ENCODE measurements at places on chromosomes 11 and 22.
A peak's percentile ranks its signal among the peaks of the same experiment; 100 is the strongest.

DNA sequence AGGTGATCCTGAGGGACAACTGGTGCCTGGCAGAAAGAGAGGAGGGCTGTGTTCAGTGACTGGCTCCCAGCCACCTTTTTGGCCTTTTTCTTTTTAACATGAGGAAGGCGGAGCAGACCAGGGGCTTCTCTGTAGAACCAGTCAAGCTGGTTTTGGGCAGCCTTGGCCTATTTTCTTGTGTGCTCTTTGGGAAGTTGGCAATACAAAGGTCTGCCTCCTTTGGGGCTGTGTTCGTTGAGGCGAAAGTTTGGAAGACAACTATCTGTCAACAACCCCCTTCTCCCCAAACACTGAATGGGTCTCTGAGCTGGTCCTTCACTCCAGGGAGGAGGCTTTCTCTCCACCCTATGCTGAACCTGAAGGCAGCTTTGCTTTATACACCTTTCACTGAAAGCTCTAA is 8.5 kb downstream of the MARK2 start:
- no peak for DNase-seq

DNA sequence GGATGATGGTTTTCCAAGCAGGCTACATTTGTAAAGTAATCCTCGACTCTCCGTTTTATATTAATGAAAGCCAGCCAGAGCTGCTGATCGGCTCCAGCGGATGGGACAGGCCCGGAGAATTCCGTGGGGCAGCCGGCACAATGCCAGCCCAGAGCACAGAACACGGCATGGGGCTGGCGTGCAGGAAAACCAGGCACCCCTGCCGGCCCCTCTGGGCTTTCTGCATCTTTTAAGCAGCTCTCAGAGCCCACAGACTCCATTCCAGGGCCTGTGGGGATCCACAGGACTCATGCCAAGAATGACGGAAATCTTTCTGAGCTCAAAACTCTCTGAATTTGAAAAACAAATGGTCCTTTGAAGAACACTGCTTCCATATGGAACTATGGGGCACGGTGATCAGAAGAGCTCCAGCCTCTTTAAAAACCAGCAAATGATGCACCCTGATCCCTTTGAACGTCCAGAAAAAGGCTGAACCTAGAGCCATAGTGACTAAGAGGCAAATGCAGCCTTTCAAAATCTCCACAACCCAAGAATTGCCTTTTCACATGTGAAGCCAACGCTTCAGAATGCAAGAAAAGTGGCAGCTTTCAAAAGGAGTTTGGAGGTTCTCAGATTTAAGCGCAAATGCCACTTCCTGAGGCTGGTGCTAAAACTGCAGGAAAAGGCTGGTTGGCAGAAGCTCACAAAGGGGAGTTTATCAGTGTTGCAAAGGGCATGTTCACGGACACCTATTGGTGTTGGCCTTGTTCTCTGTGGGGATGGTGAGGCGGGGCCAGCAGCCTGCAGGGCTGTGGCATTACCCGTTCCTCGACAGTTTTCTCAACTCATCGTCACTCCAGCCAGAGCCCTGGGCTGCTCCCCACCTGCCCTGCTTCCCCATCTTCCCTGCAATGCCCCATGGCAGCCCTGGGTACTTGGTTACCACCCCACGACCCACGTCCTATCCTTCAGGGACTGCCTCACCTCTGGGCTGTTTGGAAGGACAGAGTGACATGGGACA is 212.5 kb downstream of the CTTN start:
- DNase-seq = peak; percentile 17

- DNase-seq = peak; percentile 41
These were observed 741.4 kb downstream of the NTM start for GRCh38 chr11:132111838-132112237.

GRCh38 chr11:9815486-9816136 is 151.7 kb downstream of the SWAP70 start:
- DNase-seq = no peak

DNA sequence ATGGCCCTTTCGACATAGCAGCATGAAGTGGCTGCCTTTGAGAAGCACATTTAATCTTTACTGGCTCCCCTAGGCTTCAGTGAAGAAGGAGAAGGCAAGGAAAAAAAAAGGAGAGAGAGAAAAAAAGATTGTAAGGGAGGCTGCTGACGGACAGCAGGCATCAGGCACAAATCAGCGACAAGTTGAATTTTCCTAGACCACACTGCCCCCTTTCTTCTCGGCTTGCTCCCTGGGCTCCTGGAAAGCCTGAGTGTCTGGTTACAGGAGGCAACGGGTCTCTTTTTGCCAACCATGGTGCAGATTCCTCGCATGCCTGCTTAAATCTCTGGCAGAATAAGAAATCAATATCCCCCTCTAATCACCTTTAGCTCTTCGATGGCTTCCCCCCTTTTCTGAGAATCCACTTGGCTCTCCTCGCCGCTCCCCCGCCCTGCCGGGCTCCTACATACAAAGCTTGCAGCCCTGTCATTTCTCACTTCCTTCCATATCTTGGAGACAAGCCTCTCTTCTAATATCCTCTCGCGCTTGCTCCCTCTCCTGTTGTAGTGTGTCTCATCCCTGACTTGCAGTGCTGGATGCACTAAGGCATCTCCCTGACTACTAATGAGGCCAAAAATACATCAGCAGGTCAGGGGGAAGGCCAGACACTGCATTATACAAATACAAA is 14.3 kb downstream of the BLID start:
- no peak for DNase-seq

DNA sequence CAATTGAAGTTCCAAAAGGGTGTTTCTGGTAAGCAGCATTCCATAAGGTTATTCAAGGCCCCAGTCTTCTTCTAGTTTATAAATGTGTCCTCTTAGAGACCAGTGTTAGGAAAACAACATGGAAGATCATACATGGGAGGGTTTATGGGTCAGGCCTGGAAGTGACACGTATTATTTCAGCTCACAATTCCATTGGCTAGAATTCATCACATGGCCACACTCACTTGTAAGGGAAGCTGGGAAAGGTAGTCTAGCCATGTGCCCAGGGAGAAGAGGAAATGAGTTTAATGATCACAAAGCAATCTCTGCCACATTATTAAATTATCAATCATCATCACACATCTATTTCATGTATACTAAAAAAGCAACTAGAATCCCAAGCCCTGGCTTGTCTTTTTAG is 181.7 kb upstream of the TBCEL start:
- DNase-seq = no peak

- DNase-seq = no peak
These were observed 560.9 kb upstream of the ANO5 start for GRCh38 chr11:21631991-21632390.

- DNase-seq = peak; percentile 98
These were observed 10.9 kb upstream of the HBE1 start for GRCh38 chr11:5280582-5281102.

GRCh38 chr22:19271273-19271855 is 20.2 kb downstream of the CLTCL1 start:
- DNase-seq = no peak

DNA sequence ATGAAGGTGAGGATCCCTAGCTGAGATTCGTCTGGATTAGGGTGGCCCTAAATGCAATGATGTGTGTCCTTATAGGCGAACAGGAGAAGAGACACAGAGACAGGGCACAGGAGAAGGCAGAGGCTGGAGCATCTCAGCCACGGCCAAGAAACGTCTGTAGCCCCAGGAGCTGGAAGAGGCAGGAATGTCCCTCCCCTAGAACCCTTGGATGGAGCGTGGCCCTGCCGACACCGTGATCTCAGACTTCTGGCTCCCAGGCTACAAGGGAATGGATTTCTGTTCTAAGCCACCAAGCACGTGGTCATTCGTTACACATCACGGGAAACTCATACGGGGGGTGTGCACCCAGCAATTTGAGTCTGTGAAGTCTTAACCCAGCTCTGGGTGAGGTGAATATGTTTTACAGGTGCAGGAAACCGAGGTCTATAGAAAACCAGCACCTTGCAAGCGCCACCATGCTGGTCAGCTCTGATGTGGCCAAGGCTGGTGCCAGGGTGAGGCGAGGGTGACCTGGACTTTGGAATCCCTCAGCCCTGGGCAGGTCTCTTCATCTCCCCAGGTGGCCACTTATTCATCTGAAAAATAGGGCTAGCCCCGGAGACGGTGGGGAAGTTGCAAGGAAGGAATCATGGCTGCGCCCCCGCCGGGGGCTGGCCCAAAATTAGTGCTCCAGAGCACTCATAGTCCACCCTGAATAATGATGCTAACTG is 89.5 kb upstream of the FGF3 start:
- no peak for DNase-seq

DNA sequence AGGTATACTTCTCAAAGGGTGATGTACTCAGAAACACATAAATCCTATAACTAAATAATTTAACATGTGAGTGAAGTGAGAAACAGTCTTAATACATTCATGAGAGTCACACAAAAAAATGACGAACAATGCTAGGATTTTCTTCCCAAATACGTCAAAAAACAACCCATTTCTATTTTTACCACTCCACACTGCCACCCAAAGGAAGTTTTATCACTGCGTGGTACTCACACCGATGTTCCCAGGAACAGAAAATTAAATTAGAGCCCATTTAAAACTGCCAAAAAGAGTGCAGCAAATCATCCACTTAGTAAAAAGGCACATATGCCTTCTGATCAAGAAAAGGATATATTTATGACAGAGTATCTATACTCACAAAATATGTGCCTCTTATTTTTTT is 710.9 kb upstream of the FAT3 start:
- DNase-seq = no peak

DNA sequence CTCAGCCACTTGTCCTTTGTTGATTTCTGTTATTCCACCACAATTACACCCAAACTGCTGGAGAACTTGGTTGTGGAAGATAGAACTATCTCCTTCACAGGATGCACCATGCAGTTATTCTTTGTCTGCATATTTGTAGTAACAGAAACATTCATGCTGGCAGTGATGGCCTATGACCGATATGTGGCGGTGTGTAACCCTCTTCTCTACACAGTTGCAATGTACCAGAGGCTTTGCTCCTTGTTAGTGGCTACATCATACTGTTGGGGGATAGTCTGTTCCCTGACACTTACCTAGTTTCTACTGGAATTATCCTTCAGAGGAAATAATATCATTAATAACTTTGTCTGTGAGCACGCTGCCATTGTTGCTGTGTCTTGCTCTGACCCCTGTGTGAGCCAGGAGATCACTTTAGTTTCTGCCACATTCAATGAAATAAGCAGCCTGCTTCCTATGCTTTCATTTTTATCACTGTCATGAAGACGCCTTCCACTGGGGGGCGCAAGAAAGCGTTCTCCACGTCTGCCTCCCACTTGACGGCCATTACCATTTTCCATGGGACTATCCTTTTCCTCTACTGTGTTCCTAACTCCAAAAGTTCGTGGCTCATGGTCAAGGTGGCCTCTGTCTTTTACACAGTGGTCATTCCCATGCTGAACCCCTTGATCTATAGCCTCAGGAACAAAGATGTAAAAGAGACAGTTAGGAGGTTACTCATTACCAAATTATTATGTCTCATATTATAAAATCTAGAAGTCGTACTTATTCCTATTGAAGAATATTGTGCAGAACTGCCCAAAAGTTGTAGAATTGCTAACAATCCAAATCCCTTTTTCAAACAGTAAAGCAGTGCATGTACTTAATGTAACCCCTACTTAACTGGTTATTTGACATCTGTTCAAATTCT is 53.2 kb downstream of the OR4C6 start:
- no peak for DNase-seq

DNA sequence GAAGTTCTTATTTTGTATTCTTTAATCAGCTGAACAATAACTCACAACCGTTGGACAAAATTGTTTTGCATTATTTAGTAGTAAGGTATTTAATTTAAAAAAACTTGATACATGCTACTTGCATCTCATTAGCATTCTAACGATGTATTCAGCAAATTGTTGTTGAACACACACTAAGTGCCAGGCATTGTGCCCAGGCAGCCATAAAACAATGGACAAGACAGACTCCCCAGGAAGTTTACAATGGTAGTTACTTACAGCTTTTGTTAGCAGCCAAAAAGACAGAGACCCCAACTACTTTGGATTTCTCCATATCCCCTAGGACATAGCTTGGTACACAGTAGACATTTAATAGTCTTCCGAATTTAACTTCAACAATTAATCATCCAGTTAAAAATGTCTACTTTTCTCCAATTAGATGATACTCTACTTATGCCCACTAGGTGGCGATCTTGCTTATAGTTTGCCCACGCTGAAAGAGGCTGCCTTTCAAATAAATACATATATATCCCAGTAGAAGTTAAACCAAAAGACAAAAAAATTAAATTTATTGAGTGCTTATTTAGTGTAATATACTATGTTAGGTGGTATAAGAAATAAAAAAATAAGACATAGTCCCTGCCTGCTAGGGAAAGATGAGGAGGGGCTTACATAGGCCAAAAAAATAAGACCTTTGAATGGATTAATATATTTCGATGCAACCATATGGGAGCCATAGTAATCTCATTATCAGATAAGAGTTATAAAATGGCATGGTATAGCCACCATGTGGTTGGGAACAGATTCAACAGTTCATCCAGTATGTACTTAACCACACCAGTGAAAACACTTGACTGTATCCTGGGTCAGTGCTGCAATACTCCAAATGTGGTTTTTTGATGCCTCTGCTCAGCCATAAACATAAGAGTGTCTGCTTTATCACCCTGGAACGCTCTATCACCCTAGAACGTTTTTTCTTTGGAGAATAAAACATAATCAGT is 2.0 kb upstream of the FJX1 start:
- no peak for DNase-seq

- no peak for DNase-seq
These were observed 1324.5 kb downstream of the LRRC4C start for GRCh38 chr11:40134820-40135570.

DNA sequence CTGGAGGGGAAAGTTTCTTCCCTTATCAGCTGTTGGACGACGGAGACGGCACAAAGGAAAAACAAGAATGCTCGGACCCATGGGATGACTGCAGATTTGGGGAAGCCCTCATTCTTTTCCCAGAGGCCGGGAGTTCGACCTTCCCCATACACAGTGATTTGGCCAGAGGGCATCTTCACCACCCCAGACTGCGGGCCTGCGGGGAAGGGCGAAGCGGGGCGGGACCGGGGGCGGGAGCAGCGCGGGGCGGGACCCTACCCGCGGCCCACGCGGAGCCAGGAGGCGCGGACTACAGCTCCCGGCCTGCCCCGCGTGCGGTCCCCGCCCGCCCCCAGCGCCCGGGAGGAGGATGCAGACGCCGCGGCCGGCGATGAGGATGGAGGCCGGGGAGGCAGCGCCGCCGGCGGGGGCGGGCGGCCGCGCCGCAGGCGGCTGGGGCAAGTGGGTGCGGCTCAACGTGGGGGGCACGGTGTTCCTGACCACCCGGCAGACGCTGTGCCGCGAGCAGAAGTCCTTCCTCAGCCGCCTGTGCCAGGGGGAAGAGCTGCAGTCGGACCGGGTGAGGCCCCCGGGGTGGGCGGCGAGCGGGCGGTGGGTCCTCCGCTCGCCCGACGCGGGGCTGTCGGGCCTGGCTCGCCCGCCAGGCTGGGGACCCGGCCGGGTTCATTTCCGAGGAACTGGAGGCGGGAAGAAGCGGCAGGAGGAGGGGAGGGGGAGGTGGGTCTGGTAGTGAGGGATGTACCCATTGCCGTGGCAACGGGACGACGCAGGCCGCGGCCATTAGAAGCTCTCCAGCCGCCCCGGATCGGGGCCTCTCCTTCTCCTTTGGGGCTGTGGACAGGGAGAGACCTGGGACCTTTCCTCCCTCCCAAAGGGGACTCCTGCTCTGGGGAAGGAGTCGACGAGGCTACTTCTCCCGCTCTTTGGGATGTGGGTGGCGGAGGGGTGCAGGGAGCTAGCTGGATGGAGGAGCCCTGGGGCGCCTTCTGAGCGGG is at the start of gene KCTD17:
KCTD17 (plus strand) TSS at position 352 of the 995 bp plus-strand sequence; CDS start at position 371, 19 bp downstream.
- DNase-seq = no peak

GRCh38 chr11:66359662-66360087 is 11.9 kb downstream of the SLC29A2 start:
- no peak for DNase-seq
